ENCODE measurements at places on chromosomes 2 and 18. TPM values are rescaled to one million over a fixed set of nuclear protein-coding genes. Genes with fewer than 3 reads are reported as not detected.

- peak; percentile 95 for DNase-seq
Observed at GRCh38 chr2:218908721-218909619, 28.3 kb downstream of the WNT10A start.

DNA sequence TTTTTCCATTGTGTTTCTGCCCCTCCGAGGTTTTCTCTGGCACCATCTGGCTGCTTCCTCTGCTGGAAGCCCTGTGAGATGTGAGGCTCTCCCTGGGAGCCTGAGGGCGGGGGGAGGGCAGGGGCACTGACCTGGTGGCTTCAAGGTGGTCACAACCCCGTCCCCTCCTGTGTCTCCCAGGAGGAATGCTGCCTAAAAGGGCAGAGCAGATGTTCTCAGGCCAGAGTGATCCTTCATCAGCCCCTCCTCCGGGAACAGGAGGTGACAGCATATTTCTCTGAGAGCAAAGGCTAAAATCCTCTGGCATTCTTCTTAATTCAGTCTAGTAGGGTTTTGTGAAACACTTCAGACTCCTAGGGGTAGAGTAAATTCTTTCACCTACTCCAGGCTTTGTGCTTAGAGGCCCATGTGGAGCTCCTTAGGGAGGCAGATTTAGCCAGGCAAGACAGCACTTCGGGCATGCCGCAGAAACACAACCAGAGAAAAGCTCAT lies 18.3 kb upstream of the GREB1 start:
- no peak for DNase-seq

DNA sequence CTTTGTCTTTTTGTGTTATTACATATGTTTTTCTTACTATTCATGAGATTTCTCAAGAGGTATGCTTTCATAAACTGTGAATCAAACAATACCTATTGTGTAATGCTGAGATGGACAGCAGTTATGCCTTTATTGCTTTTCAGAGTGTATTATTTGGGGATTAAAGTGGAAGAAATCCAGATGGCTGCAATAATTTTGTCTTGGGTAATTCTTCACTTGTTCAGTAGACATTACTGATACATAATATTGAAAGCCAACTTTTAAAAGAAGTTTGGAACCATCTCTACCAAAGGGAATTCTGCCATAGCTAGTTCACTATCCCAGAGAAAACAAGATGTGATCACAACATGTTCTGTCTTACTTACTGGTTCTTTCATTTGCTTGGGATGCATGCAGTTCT lies 253.4 kb upstream of the ZSWIM2 start:
- peak; percentile 81 for DNase-seq

DNA sequence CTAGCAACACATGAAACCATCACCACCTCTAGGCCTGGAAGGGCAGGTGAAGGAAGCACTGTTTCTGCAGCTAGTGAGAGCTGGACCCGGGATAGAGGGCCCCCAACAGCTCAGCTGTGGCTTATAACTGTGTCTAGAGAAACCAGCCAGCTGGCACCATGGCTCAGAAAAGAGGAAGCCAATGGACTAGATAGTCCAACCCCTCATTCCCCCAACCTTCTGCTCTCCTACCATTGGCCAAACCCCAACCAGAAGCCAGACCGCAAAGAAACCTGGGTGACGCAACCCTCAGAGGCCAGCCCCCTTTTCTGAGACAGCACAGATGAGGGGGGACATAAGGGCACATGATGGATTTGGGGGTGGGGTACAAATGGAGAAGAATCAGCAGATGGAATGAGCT lies 24.3 kb downstream of the SMYD1 start:
- no peak for DNase-seq

- no peak for DNase-seq
Observed at GRCh38 chr2:234328444-234328990, 168.4 kb downstream of the ARL4C start.

- no peak for DNase-seq
Observed at GRCh38 chr2:190537765-190538164, 3.2 kb upstream of the NEMP2 start.

LDAH gene
- total RNA-seq: 11.6 TPM

GPR75 gene
- 0.92 TPM for total RNA-seq

LYG1 gene
- 0.41 TPM for total RNA-seq
